Esophagus mucosa (tissue), 1 donor: ENCODE measurements at places on chromosomes 16 and 17.

GRCh38 chr17:65515512-65515911 lies 45.9 kb downstream of the AXIN2 start:
- no peak for ATAC-seq

DNA sequence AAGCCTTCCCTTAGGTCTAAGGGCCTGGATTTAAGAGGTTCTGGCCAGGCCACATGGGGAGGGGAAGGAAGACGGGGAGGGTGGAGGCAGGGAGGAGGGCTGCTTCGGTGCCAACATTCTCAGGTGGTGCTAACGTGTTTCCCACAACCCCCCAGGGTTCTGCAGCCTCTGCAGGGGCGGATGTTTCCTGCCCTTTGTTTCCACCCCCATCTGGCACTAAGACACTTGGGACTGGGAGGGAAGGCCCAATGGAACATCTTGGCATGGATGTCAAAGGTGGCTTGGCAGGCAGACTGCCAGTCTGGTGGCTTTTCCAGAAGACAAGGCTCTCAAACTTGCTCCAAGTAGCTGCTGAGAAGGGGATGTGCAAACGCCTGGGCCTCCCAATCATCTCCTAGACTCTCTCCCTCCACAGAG lies 12.7 kb downstream of the HIC1 start:
- no peak for ATAC-seq

DNA sequence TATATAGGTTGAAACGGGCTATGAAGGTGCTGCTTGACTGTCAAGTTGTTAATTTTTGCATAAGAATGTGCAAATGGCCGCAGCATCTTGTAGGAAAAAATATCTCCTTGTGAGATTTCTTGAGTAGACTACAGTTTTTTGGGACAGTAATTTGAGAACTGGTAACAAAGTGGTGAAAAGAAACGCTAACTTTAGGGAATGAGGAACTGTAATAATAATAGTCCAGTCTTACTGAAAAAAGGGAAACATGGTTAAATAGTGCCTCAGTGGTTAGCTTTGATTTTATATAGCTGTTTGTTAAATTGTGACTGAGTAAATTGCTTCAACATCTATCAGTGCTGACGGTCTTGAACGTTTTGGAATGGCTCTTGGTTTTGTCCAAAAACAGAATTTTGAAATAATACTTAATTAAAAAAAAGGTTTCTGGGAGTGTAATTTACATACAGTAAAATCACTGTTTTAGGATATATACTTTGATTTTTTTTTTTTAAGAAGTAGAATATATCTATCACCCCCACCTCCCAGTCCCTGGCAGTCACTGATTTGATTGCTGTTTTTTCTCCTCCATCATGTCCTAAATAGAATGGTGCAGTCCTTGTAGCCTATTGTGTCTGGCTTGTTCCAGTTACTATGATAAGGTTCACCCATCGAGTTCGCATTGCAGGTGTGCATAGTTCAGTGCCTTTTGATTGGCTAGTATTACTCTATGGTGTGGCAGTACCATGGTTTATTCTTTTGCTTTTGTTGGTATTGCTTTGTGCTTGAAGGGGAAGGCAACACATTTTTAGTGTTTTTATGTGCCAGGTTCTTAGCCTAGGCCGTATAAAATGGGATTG lies 2.8 kb downstream of the HAPSTR1 start:
- ATAC-seq, result no peak

- ATAC-seq, result peak; percentile 56
Measured at GRCh38 chr16:50284131-50284911, 18.0 kb downstream of the ADCY7 start.

DNA sequence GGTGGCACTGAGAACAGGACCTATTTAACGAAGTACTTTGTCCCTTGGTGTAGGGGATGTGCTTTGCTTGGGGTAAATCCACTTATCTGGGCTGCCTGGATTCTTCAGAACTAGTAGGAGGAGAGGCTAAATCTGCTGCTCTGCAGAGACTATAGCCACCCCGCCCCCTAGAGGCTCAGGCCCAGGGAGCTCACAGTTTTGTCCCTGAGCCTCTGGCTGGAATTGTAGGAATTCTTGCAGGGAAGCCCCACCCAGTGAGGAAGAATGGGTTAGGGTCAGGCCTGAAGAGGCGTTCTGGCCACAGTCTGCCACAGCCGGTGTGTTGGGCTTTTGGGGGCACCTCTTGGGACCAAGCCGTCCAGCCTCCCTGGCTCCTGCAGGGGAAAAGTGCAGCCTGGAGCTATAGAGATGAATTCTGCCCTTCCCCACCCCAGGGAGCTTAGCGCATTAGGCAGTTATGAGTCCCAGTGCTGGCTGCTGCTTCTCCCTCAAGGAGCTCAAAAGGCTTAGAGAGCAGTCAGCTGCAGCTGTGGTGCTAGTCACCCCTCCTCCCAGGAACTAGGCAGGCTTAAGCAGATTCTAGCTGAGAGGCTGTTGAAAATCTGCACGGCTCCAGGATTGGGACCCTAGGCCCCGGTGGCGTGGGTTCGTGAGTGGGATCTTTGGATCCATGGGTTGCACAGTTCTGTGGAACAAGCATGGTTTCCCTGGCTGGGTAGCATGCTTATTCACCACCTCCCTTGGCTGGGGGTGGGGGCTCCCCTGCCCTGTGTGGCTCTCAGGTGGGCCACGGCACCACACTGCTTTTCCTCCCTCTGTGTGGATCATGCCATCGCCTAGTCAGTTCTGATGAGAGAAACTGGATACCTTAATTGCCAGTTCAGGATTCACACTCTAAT lies 237.4 kb upstream of the TOM1L1 start:
- ATAC-seq, result no peak

GRCh38 chr17:57379237-57379894 lies 123.0 kb downstream of the MSI2 start:
- no peak for ATAC-seq

DNA sequence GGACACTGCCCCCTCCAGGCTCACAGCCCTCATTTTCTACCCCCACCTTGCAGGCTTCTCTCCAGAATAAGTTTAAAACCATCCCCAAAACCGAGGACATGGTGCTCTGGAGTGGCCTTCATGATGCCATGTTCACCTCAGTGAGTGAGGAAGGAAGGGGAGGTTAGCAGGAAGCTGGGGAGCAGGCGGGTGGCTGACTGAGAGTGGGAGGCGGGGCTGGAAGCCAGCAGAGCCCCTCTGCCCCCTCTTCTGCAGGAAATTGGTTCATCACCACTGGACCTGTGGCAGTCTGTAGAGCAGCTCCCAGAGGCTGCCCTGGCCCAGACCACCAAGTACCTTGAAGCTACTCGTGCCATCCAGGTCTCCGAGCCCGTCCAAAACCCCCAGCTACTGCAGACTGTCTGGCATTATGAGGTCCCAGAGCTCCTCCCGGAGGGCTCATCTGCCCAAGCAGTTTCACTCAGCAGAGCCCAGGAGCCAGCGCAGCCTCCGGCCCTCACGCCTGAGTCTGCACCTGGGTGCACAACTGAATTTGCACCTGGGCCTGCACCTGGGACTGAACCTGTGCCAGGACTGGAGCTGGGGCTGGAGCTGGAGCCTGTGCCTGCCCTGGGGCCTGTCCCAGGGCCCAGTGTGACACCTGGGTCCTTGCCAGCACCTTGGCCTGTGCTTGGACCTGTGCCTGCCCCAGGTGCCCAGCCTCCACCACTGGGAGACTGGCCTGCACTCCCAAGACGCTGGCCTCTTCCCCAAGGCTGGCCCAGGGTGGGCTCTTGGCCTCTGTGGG lies 19.0 kb downstream of the C16orf96 start:
- ATAC-seq, result no peak

GRCh38 chr16:78254841-78255240 lies 155.4 kb downstream of the WWOX start:
- no peak for ATAC-seq

- no peak for ATAC-seq
Measured at GRCh38 chr16:79444572-79444971, 156.0 kb downstream of the MAF start.

DNA sequence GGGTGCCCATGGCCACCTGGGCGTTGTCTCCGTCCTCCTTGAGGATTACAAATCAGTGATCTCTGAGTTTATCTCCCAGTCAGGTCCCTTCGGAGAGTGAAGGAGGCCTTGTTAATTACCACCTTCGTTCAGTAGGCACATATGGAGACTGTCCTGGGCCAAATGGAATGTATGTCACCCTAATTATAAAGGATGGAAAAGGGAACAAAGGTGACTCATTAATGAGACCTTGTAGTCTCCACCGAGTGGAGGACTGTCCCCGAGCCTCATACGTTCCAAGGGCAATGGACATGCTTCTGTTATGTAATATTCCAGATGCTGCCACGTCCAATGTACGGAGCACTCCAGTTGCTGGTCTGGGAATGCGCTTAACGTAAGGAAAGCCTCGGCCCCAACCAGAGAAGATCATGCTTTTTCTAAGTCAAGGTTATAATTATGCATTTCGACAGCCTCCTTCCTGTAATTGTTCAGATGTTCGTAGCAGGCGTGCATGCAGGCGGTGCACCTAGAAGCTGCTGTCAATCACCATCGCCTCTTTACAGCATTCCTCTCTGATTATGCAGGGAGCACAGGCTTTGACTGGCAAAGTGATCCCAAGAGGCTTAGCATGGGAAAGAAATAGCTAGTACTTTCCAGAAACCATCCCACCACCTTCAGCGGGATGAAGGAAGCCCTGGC lies 22.4 kb upstream of the SEC14L1 start:
- no peak for ATAC-seq

DNA sequence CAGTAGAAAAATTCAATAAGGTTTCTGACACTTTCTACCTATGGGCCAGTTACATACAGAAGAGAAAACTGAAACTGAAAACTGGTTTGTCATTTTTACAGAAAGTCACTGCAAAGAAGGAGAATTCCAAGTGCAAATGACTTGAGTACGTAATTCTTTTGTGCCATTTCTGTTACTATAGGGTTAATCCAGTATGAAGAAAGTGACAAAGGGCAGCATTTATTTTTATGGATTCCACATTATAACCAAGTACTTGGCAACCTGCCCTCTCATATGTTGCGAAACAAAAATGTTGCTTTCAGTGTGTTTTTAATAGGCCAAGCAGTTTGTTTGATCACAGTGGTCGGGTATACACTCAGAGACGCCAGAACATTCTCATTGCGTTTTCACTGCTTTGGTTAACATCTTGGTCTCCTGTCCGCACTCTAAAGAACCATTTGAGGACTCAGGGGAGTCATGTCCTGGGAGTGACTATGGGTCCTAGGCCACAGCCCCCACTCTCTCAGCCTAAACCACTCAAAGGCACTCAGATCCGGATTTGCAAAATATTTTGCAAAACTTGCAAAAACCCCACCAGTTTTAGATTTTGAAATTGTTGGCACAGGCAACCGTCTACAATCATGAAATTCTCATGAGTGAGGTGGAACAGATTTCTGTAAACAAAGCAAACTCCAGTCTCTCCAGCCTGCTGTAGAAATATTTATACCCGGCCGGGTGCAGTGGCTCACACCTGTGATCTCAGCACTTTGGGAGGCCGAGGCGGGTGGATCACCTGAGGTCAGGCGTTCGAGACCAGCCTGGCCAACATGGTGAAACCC lies 15.4 kb upstream of the HELZ start:
- ATAC-seq, result no peak

DNA sequence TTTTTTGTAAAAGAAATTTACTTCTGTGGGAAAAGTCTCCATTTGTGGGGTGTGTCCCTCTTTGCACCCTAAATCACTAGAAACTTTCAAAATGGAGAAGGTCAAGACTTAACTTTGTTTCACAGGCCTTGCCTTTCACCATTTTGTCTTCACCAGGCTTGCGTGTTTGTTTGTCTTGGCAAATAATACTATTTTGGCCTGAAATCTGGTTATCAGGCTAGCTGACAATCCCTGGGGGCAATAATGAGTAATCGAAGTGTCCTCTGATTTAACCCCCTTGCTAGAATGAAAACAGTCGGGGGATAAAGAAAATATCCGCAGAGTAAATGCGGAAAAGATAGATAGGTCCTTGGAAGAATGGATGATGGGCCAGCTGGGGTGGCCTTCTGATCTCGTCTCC lies 34.5 kb downstream of the SLC39A11 start:
- no peak for ATAC-seq

DNA sequence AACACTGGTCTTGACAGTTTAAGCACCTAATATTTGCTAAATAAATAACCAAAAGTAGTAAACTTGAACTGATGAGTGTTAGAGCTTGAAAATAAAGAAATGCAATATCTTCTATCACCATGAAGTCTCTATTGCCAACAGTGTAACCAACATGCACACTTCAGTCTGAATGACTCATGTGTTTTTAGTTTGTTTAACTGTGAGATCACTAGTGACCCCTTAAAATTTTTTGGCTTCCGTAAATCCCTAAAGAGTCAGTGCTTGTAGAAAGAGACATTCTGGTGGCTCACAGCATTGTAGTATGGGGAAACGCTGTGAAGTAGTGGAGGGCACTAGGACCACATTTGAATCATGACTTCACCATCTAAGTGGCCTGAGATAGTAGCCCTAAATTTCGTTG lies 341.1 kb downstream of the PMP22 start:
- no peak for ATAC-seq

DNA sequence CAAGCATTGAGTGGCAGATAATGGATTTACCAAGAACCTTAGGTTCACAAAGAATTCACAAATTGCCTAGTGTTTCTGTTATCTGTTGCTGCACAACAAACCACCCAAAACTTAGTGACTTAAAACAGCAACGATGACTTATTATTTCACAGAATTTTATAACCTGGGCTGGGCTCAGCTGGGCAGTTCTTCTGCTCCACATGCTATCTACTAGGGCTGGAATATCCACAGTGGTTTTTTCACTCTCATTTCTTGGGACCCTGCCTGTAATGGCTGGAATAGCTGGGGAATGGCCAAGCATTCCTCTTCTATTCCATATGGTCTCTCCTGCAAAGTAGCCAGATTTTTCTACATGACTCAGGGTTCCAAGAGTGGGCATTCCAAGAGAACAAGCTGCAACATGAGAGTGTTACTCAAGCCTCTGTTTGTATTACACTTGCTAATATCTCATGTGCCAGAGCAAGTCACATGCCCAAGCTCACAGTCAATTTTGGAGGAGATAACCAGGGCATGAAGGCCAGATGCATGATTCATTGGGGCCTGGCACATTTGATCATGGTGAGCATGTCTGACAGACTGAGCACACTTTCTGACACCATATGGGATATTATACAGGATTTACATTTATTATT lies 4.9 kb upstream of the PSMD7 start:
- ATAC-seq, result peak; percentile 91

DNA sequence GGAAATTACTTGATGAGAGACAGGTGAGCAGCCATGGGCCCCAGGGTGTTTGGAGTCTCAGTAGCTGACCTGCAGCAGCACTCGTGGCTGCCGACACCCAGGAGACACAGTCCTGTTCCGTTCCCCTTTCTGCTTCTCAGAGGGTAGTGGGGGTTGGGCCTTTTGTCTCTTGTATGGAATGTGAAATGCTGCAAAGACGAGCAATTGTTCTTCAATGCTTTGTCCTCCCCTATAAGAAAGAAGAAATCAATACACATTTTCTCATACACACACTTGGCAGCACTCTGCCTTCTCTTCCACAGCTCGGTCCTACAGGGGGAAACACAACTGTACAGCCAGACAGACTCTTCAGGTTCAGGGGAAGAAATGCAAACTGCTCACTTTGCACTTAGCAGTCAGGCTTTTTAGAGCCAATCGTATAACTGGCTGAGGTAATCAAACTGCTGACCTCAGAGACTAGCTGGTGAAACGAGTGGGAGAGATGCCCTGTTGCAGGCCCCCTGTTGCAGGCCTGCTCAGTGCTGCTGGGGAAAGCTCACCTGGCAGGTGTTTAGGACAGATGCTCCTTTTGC lies 96.7 kb downstream of the AATF start:
- ATAC-seq, result no peak
